ENCODE measurements at places on chromosomes 4 and X.

DNA sequence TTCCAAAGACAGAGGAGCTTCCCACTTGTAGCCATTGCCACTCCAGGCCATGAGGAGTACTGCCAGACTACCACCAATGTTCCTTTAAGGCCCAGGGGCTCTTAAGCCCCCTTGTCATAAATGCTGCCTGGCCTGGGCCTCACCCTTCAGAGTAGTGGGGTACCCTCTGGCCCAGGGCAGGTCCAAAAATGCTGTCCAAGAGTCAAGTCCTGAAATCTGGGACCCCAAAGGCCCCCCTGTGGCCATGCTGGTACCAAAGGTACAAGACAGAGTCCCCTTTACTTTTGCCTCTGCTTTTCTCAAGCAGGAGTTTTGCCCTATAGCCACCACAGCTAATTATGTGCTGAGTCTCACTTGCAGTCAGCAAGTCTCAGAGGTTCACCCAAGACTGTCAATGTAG lies 16.4 kb downstream of the RAB33B start:
- no peak for DNase-seq

- no peak for DNase-seq
These were observed 80.2 kb upstream of the SORBS2 start for GRCh38 chr4:185892165-185892564.

DNA sequence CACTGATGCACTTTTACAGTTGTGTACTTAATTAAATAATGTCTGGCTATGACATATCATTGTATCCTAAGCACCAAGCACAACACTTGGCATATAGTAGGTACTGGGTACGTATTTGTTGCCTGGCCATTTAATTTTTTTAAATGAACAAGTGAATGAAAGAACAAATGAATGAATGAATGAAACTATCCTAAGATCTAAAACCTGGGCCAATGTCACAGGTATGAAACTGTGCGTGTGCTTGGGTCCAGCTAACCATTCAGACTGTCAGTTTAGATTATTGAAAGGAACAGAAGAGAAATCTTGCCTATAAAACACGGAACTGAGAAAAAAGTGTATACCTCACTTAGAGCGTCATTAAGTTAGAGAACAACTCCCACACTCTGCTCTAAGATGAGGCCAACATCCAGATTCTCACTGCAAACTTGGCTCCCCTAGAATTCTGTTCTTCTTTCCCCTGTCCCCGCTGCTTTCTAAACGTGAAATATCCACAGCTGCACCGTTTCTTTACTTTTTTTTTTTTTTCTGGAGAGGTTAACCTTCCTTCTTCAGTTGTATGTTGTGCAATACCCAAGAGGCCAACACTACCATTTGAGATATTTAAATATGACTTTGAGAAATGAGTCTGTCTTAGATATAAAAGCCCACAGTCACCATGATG lies 17.3 kb upstream of the SEL1L3 start:
- DNase-seq: no peak

- no peak for DNase-seq
These were observed 1018.8 kb upstream of the HS3ST1 start for GRCh38 chr4:12447451-12447850.

- DNase-seq: no peak
These were observed 7.5 kb upstream of the BCOR start for GRCh38 chrX:40104985-40105834.

- DNase-seq: no peak
These were observed 138.0 kb downstream of the ZNF674 start for GRCh38 chrX:46407036-46407752.

- no peak for DNase-seq
These were observed 432.8 kb upstream of the LCORL start for GRCh38 chr4:18454349-18454748.

DNA sequence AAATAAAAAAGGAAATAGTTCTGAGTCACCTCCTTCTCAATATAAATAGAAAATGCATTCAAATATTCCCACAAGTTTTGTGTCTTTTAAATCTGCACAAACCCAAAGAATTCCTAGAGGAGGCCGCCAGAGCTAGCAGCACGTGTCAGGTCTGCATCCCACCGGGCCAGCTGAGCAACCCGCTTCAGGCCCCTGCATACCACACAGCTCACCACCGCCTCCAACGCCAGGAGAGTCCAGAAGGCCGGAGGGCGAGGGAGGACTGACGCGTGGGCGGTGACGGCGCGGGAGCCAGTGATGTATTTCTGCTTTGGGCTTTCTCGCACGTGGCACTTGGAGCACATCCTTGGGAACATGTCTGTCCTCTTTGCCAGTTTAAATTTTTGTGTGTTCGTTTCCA lies 61.9 kb upstream of the CLDN34 start:
- DNase-seq: no peak

- DNase-seq: no peak
These were observed 75.7 kb downstream of the CPEB2 start for GRCh38 chr4:15077969-15078368.

- DNase-seq: no peak
These were observed 935.7 kb downstream of the RAPGEF2 start for GRCh38 chr4:160038615-160039014.

- no peak for DNase-seq
These were observed 69.1 kb upstream of the FBXW7 start for GRCh38 chr4:152605031-152605430.

GRCh38 chr4:86058621-86059020 lies 301.2 kb downstream of the MAPK10 start:
- DNase-seq: no peak

- DNase-seq: no peak
These were observed 75.0 kb downstream of the KDM6A start for GRCh38 chrX:44947995-44948394.

DNA sequence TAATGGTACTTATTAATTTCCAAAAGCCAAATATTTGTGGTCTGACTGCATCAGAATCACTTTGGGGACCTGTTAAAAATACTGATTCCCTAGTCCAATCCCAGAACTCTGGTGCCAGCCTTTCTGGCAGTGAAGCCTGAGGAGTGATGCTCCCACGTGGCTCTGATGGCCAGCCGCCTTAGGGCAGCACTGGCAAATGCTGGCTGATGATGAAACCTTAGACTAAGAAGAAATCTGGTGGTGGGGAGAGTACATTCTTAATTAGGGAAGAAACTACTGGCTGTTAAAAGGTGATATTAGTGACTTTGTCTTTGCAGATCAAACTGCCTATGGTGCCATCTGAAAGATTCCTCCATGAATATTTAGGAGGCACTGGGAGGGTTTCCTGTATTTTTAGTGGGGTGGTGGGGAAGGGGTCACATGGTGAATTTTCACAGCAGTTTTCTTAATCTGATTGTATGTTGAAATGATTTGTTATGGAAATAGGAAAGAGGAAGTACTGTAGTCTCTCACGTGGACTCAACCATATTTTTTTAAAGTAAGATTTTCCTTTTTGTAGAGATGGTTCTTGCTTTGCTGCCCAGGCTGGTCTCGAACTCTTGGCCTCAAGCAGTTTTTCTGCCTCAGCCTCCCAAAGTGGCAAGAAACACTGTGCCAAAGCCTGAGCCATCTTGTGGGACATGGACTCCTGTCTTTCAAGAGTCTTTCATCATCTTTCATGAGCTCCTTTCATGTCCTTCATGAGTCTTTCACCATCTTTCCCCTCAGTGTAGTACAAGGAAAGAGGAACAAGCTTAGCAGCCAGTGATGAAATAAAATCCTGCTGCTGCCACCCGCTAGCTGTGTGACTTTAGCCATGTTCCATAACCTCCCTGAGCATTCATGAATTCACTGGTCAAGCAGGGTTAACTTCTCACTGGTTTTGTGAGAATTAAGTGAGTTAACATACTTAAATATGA lies 90.8 kb downstream of the ZNF330 start:
- no peak for DNase-seq

GRCh38 chr4:86388252-86388651 lies 28.4 kb upstream of the MAPK10 start:
- no peak for DNase-seq

DNA sequence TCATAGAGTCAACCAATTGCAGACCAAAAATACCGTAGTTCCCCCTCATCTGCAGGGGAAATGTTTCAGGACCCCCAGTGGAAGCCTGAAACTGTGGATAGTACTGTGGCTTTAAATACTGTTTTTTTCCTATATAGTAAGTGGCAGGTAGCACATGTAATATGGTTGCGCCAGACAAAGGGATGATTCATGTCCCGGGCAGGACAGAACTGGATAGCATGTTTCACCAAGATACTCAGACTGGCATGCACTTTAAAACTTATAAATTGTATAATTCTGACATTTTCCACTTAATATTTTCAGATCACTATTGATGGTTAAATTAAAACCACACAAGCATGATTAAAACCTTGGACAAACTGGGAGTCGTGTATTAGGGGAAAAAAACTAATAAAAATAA lies 276.3 kb upstream of the AGA start:
- no peak for DNase-seq

GRCh38 chr4:22607382-22607781 lies 85.4 kb upstream of the GBA3 start:
- DNase-seq: no peak

GRCh38 chr4:87559090-87559837 lies 30.1 kb upstream of the SPARCL1 start:
- peak; percentile 24 for DNase-seq

DNA sequence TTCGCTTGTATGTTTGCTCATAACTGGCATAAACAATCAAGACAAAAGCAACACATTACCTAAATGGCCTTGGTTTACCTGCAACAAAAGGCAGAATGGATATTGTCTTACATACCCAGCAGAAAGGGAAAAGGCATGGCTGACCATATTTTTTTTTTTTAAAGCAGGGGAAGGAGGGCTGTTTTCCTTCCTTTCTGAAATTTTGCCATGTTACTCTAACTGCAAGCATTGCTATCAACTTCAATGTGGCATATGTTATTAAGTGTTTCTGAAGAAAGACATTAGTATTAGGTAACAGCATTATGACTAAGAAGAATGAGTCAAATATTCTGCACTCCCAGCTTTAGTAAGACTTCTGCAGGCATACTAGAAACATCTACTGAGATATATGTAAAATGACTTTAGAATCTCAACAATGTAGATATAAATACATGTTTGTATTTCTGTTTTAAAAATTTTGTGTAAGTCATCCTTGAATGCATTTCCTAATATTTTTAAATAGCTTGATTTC lies 512.6 kb upstream of the FAM241A start:
- no peak for DNase-seq

DNA sequence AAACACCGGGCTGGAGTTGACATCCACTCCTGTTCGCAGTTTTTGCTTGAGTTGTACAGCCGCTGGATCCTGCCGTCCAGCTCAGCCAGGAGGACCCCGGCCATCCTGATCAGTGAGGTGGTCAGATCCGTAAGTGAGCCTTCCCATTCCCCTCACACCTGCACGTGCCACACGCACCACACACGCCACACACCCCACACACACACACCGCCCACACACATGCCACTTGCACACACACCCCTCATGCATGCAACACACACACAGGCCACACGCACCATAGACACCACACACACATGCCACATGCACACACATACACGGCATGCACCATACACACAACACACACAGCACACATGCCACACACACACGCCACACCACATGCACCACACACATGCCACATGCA lies 20.1 kb upstream of the MSANTD1 start:
- DNase-seq: no peak

DNA sequence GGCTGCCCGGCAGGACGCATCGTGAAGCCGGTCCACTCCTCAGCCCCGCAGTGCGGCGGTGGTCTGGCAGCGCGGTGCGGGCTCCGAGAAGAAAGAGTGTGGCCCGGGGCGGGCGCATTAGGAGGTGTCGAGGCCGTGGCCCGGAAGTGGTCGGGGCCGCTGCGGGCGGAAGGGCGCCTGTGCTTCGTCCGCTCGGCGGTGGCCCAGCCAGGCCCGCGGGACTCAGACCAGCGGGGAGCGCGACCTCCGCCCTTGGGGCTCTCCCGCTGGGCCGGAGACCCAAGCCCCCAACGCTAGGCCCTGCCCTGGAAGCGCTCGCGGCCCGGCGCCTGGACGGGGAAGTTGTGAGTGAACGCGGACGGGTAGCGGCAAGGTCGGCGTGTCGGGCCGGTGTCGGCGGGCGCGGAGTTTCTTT lies 60.0 kb downstream of the HS3ST1 start:
- no peak for DNase-seq

DNA sequence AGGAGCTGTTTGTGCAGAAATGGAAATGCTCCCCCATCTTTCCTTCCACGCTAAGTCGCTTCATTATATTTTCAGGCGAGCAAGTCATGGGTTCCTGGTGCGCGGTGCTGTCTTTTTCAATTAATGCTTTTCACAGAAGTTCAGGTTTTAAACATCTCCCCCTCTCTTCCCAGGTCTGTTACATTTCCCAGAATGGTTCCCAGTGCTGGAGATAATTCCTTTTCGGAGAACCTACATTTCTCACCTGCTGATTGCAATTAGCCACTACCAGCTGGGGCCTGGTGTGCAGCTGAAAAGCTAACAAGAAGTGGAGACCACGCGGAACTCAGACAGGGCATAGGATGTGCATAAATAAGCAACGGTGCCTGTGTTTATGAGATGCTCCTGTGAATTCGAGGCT lies 217.8 kb downstream of the MID1IP1 start:
- no peak for DNase-seq

DNA sequence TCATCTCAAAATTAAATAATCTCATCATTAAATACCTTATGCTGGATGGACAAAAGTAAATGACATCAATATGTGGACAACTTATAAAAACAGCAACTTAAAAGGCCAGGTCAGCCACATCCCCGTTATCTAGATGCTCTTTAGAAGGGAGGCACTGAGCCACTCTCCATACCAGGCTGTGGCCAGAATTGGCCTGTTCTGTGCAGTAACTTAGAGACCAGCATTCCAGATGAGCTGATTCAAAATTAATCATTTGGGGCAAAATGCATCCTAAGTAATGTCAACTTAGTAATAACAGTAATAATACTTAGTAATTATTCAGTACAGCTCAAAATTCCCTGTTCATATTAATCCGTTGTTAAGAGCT lies 373.6 kb downstream of the FBXW7 start:
- no peak for DNase-seq

- no peak for DNase-seq
These were observed 30.2 kb upstream of the NKX6-1 start for GRCh38 chr4:84529169-84529751.

GRCh38 chr4:181830404-181831035 lies 412.7 kb upstream of the TENM3 start:
- no peak for DNase-seq

DNA sequence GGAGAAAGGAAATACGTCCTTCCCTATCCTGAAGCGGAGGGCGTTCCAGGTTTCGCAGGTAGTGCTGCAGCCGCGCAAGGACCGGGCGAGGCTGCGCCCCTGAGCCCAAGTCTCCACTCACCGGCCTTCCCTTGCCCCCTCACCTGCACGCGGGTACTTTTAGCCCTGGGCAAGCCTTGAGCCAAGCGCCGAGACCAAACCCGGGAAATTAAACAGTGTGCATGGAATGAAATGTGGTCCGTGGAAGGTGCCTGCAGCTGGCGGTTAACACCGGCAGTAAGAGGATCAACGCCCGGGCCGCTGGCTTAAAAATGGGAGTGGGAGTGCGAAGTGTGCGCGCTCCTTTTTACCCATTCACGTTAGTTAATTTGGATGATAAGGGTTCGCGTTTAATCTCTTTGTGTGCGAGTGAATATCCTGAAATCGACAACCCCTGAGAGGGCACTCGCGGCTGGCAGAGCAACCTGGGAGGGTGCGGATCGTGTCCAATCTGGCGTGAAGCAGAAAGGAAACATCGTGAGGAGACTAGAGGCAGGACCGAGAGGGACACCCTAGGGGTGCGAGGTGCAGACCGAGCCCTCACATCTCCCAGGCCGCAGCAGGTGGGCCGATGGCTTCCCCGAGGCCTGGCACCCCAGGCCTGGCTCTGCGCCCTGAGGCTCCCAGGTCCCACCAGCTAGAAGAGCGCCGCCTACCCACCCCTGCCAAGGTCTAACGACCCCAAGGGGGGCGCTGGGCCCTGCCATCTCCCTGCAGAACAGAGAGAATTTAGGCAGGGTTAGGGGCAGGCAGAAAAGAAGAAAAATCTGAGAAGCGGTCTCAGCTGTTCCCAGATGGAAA lies 2.0 kb upstream of the HELT start:
- no peak for DNase-seq
